Activated gamma-delta T cell treated with Interleukin-2 at 50 U/mL for 16 hours (primary cell): ENCODE measurements at places on chromosomes 5 and 9.

GRCh38 chr9:120774719-120775118 lies 18.5 kb downstream of the FBXW2 start:
- no peak for DNase-seq

DNA sequence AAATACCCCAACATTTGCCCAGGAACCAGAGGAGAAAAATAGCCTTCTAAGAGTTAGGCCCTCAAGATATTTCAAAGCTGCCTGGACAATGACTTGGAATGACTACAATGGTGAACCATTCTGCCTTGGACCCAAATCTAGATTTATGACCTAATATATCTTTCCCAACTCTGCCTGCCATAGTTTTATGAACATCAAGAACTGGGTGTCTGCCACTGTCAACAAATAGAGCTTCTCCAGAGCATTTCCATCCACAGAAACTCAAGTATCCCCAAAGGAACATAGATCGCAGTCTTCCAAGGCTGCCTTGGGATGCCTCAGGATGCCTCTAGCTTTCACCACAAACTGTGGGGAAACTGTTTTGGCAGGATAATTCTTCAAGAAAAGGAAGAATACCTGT lies 48.2 kb upstream of the NFIB start:
- no peak for DNase-seq

GRCh38 chr9:92658176-92658575 lies 11.8 kb downstream of the IPPK start:
- no peak for DNase-seq

DNA sequence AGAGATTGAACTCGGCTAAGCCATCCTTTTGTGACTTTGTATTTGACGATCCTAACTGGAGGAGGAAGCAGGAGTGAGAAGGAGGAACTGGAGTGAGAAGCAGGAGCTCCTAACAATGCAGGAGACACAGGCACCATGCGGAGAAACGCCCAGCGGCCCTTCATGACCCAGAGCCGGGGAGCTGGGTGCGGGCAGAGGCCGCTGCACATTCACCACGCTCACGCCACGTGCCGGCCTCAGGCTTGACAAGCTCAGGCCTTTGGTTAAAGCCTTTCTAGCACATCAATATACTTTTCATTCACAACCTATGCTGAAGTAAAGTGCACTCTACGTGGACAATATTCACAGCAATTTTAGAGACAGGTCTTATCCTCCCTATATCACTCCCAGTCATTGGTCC lies 124.8 kb upstream of the FAM120A start:
- DNase-seq: no peak

DNA sequence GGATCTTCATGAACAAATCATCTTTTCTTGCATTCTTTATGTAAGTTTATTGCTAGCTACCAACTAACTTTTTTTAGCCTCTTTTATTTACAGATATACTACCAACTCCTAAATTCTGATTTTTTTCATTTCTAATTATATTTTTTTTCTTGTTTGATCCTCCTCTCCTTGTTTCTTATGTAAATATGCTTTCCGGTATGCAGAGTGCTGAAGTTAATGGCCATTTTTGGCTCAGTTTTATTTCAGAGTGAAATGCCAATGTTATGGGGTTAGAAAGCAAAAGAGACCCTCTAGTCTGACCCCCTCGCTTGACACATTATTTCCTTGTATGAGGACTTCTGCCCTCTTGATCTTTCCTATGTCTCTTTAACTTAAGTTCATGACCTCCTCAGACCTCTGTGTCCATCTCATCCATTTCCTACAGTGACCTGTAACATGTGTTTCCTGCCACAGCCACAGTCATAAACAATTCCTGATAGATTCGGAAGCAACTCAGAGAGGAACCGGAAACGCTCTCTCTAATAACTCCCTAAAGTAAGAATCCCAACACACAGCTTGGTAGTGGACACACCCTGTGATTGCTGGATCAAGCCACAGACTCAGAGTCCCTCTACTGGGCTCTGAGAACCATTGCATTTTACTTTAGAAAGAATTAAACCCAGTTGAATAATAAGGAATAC lies 42.9 kb upstream of the AFAP1L1 start:
- DNase-seq: no peak

GRCh38 chr5:33795496-33795895 lies 96.3 kb downstream of the ADAMTS12 start:
- no peak for DNase-seq

- DNase-seq: no peak
Observed at GRCh38 chr9:104885818-104886709, 41.9 kb downstream of the ABCA1 start.

GRCh38 chr9:111928359-111928720 lies 31.7 kb downstream of the UGCG start:
- no peak for DNase-seq

GRCh38 chr9:5971740-5972139 lies 43.7 kb downstream of the RANBP6 start:
- DNase-seq: no peak

DNA sequence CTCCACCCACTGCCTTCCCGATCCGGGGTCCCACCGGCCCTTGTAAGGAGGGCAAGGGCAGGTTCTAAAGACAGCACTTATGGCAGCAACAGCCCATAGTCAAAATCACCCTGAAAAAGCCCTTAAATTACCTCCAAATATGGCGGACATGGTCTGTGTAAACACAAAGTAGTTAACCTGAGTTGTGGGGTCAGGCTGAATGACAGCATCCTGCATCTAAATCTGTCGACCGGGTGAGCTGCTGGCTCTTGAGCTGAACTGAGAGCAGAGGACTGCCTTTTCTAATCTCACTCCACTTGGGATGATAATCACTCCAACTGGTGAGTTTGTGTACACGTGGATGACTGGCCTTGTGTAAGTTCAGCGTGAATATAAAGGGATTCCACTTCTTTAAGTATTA lies 249.6 kb downstream of the DENND1A start:
- no peak for DNase-seq

- DNase-seq: no peak
Observed at GRCh38 chr9:89360465-89360864, 42.2 kb downstream of the SECISBP2 start.

- peak; percentile 40 for DNase-seq
Observed at GRCh38 chr9:21919377-21920362, 74.5 kb downstream of the CDKN2A start.

GRCh38 chr5:5483880-5484598 lies 61.6 kb downstream of the ICE1 start:
- DNase-seq: no peak

- no peak for DNase-seq
Observed at GRCh38 chr5:180596668-180597231, 5.5 kb upstream of the SCGB3A1 start.

- DNase-seq: no peak
Observed at GRCh38 chr9:69292078-69292477, 32.9 kb upstream of the ENTREP1 start.
